ENCODE measurements at places on chromosomes 6 and 20.

GRCh38 chr6:7540595-7540994, 876 bp upstream of the DSP start:
- no peak for ATAC-seq

- peak; percentile 67 for ATAC-seq
These were observed 35.2 kb downstream of the NDUFAF5 start for GRCh38 chr20:13819885-13820645.

DNA sequence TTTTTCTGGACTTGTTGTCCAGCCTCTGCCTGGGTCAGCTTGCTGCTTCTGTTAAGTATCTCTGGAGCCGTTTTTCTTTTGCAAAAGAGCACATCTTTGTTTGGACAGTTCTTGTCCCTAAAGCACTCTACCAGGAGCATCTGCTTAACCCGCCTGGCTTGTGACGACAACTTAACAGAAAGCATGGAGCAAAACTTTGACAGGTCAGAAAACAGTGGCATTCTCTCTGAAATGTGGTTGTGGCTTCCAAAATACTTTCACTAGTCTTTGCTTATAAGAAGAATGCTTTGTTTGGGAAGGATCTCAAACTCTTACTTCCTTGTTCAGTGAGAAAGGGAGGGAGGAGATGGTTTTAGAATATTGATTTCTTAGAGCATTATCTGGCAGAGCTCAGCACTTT, 47.6 kb downstream of the CD109 start:
- ATAC-seq, result no peak

GRCh38 chr6:36525346-36525745, 21.9 kb downstream of the STK38 start:
- no peak for ATAC-seq

- ATAC-seq, result no peak
These were observed 11.5 kb downstream of the SPAG4 start for GRCh38 chr20:35627121-35627520.

DNA sequence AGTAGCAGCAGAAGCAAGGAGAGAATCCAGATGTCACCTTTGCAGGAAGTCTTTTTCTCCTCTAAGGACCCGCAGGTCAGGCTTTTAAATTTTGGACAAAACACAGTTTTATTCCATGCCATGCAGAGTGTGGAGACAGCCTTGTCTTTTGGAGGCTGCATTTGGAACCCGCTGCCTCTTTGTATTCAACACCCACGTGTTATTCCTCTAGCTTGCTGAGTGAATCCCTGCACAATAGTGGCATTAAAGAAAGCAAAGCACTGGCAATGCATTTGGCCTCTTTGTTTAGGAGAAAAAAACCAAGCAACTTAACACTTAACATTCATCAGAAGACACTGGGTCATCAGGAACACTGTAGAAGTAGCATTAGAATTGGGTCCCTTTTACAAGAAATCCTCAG, 43.5 kb downstream of the TFAP2B start:
- no peak for ATAC-seq

- ATAC-seq, result no peak
These were observed 52.5 kb downstream of the ALDH5A1 start for GRCh38 chr6:24547243-24547642.

GRCh38 chr20:47760686-47761481, 24.4 kb downstream of the SULF2 start:
- no peak for ATAC-seq

GRCh38 chr6:130602151-130602770, 224.9 kb upstream of the SMLR1 start:
- ATAC-seq, result no peak

DNA sequence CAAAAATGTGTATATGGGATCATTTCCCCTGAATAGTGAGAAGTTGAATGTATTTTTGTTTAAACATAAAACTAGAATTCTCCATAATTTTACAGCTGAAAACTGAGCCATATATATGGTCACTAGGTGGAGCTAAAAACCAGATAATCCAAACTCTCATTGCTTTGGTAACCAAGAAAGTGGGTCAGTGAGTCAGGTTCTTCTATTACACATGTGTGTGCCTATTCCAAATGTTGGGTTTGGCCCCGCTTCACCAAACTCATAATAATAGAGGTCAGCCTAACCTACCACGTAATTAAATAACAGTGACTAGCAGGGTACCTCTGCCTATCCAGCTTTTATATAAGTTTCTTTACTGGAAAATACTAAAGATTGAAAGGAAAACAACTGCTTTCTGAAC, 19.3 kb upstream of the RNGTT start:
- ATAC-seq, result peak; percentile 70

GRCh38 chr6:137415127-137415833, 78.9 kb downstream of the OLIG3 start:
- peak; percentile 93 for ATAC-seq

GRCh38 chr6:123965894-123966293, 162.2 kb downstream of the NKAIN2 start:
- ATAC-seq, result no peak

DNA sequence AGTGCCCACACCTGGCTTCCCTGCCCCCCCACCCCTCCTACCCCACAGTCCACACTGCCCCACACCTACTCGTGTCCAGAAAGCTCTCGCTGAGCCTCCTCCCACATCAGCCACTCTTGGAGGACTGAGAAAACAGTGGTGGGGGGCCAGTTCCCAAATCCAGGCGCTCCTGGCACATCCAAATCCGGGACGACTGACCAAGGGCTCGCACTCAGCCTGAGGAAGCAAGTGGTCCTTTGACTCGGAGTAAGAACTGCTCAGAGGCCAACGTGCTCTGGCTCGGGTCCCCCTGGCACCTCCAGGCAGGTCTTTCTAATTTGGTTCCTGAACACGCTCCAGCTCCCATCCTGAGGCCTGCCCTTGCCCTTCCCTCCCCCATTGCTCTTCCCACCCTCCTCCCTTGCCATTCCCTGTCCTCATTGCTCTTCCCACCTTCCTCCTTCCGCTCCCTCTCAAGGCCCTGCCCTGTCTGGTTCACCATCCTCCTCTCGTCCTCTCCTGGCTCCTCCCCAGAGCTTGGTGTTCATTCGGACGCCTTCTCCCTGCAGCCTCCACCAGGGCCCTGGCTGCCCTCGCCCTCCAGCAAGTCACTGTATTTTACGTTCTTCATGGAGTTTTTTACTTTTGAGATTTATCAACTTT, 83.6 kb downstream of the THBS2 start:
- no peak for ATAC-seq

GRCh38 chr6:23611776-23612381, 514.1 kb upstream of the NRSN1 start:
- no peak for ATAC-seq

GRCh38 chr6:90523779-90524310, 63.0 kb downstream of the MAP3K7 start:
- no peak for ATAC-seq

- no peak for ATAC-seq
These were observed 118.5 kb downstream of the FOXA2 start for GRCh38 chr20:22465622-22466446.

DNA sequence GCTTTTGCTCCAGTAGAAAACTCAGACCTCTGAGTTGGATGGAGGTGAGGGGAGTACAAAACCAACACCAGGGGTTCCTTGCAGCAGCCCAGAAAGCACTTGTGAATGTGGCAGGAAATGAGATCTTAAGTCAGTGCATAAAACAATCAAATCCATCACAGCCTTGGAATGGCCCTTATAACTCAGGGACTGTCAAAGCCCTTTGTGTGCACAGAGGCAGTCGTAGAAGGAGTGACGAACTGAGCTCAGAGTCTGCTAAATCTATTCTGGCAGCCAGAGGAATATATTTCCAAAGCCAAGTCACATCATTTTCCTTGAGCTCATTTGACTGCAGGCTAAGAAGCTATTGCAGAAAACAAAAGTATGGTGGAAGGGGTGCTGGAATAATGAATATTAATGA, 676.6 kb downstream of the DHX35 start:
- no peak for ATAC-seq

DNA sequence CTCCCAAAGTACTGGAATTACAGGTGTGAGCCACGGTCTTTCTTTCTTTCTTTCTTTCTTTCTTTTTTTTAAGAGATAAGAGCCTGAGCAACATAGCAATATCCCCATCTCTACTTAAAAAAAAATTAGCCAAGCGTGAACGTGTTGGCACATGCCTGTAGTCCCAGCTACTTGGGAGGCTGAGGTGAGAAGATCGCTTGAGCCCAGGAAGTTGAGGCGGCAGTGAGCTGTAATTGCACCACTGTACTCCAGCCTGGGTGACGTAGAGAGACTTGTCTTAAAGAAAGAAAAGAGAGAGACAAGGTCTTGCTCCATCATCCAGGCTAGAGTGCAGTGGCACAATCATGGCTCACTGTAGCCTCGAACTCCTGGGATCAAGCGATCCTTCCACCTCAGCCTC, 162.0 kb upstream of the MLN start:
- ATAC-seq, result no peak

- peak; percentile 93 for ATAC-seq
These were observed 21.5 kb downstream of the COL9A3 start for GRCh38 chr20:62838128-62838891.

DNA sequence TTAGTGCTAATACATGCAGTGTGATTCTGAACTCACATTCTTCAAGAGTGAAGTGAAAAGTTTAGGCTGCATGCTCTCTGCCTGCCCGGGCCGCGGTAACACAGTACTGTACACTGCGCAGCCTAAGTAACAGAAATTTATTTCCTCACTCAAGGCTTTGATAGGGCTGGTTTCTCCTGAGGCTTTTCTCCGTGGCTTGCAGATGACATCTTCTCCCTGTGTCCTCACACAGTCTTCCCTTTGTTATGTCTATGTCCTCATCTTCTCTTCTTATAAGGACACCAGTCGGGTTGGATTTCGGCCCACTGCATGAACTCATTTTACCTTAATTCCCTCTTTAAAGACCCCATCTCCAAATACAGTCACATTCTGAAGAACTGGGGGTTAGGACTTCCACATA, 51.1 kb upstream of the TMEM170B start:
- ATAC-seq, result no peak

DNA sequence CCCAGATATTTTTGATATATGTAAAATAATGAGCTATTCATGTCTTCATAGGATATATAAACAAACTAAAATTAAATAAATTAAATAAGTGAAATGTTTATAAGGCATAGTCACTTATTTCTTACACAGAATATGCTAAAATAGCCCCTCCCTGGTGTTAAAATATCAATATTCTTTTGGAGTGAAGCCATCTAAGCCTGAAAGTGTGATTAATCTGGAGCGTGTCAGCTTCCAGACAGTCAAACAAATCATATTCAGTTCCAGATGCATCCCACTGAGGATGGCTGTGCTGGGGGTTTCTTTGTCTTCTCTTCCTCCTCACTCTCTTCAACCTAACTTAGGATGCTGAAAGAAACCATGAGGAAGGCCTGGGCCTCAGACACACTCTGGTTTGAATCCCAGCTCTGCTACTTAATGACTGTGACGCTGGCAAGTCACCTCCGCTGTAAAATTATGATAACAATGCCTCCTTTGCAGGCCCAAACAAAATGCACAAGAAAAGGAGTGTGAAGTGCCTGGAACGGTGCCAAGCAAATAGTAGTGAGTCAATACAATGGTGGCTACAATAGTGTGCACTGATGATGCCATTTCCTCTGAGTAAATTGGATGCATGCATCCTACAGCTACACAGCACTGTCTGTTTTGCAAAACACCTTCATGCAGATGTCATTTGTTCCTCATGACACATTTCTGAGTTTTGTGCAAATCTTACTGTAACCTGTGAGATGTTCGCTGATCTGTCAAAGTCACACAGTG, 161.4 kb downstream of the FOXC1 start:
- ATAC-seq, result no peak

DNA sequence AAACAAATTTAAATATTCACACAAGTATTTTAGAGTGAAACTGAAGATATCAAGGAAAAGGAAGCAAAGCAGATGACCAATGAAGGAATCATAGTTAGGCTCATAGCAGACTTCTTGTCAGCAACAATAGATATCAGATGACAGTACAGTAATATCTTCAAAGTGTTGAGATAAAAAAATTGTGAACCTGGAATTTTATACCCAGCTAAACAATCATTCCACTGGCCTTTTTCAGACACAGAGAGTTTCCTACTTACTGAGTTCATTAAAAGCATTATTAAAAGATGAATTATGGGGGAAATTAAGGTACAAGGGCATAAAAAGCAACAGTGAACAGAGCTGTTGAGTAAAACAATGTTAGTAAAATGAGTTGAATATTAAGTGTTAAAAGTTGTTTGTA, 254.6 kb downstream of the UST start:
- no peak for ATAC-seq

GRCh38 chr6:129544892-129545612, 164.9 kb downstream of the ARHGAP18 start:
- ATAC-seq, result no peak

- ATAC-seq, result no peak
These were observed 323.4 kb downstream of the BTBD3 start for GRCh38 chr20:12241065-12241464.

DNA sequence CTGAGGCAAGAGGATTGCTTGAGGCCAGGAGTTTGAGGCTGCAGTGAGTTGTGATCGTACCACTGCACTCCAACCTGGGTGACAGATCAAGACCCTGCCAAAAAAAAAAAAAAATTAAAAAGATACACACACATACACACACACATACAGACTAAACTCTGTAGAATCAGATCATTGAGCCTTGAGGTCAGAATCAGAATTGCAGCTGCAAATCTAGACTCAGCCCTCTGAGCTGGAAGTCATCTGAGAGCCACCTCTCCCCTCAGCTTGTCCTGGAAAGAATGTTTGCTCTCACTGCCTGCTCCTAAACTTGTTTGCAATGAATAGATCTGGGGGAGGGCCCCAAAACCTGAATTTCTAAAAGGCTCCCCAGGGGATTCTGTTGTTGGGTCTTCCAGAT, 41.4 kb upstream of the ANGPT4 start:
- no peak for ATAC-seq

GRCh38 chr6:54754406-54754805, 92.2 kb upstream of the FAM83B start:
- ATAC-seq, result no peak

GRCh38 chr20:23596579-23597250, 9.0 kb downstream of the CST9 start:
- no peak for ATAC-seq

- ATAC-seq, result peak; percentile 82
These were observed 22.6 kb downstream of the ETV7 start for GRCh38 chr6:36364669-36365479.

GRCh38 chr6:117441824-117442264, 16.1 kb upstream of the ROS1 start:
- no peak for ATAC-seq

GRCh38 chr6:137046871-137047412, 2.2 kb upstream of the IL20RA start:
- ATAC-seq, result no peak

- ATAC-seq, result no peak
These were observed 362.3 kb downstream of the RIMS1 start for GRCh38 chr6:72248621-72249020.

- no peak for ATAC-seq
These were observed 9.7 kb upstream of the WFDC8 start for GRCh38 chr20:45588800-45589199.

GRCh38 chr6:154672086-154672485, 61.1 kb upstream of the SCAF8 start:
- no peak for ATAC-seq

- ATAC-seq, result no peak
These were observed 9.0 kb upstream of the SERPINB1 start for GRCh38 chr6:2850538-2851113.
